NCI-H1417 treated with DMSO at 0.1 percent for 48 hours (cell line): ENCODE measurements at places on chromosomes 16 and 17.

DNA sequence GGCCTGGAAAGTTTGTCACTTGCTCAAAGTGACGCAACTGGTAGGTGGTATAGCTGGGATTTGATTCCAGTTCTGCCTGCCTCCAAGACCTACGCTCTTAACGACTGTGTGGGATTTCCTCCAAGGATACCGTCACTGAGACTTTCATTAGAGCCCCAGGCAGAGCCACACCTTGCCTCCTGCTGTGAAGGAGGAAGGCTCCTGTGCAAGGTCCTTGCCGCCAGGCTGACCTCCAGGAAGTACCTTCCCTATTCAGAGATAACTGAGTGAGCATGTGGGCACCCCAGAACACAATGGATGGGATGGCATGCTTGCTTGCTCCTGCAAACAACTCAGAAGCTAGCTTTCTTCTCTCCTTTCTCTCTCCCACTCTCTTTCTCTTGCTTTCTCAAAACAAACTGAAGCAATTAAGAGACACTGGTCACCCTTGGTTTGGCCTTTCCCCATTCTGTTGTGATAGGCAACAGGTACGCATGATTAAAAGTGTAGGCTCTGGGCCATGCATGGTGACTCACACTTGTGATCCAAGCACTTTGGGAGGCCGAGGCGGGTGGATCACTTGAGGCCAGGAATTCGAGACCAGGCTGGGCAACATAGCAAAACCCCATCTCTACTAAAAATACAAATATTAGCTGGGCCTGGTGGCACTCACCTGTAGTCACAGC is 30.7 kb downstream of the CACNG3 start:
- DNase-seq: no peak

DNA sequence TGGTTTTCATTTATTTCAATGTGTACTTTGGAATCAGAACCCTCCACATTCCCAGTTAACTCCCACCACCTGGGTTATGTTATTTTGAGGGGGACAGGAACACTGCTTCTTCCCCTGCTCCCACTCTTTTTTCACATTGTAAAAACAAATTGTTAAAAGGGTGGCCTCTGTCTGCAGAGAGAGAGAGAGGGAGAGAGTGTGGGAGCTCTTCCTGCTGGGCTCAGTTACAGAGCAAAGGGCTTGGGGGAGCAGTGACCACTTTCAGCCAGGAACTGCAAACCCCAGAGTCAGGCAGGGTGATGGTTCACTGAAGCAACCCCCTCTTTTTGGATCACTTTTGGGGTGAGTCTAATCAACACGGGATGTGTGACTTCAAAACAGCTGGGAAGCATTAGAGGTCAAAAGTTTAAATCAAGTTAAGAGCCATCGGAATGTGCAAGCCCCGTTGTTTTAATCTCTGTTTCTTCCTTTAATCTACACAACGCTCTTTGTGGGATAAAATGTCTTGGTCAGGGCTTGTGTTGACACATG is 577.0 kb upstream of the CDH11 start:
- DNase-seq: no peak

DNA sequence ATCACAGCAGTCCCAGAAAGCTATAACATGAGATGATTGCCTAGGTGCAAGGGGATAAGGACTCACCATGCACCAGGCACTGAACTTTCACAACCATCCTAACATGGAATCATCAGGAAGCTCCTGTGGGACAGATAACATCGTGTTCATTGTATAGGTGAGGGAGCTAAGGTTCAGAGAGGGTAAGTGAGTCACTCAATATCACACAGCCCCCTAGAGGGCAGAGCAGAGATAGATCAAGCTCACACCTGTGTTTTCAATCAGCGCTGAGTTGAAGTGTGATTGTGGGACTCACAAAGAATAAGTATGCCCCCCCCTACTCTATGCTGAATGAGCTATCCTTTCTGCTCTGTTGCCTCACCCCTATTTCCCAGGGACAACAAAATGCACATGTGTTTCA is 377.7 kb upstream of the ERCC4 start:
- DNase-seq: no peak

GRCh38 chr16:48197294-48197693 is 41.5 kb upstream of the ABCC12 start:
- no peak for DNase-seq

- no peak for DNase-seq
Measured at GRCh38 chr16:56615353-56615752, 7.0 kb downstream of the MT2A start.

- DNase-seq: no peak
Measured at GRCh38 chr16:783404-784161, 4.6 kb downstream of the RPUSD1 start.

DNA sequence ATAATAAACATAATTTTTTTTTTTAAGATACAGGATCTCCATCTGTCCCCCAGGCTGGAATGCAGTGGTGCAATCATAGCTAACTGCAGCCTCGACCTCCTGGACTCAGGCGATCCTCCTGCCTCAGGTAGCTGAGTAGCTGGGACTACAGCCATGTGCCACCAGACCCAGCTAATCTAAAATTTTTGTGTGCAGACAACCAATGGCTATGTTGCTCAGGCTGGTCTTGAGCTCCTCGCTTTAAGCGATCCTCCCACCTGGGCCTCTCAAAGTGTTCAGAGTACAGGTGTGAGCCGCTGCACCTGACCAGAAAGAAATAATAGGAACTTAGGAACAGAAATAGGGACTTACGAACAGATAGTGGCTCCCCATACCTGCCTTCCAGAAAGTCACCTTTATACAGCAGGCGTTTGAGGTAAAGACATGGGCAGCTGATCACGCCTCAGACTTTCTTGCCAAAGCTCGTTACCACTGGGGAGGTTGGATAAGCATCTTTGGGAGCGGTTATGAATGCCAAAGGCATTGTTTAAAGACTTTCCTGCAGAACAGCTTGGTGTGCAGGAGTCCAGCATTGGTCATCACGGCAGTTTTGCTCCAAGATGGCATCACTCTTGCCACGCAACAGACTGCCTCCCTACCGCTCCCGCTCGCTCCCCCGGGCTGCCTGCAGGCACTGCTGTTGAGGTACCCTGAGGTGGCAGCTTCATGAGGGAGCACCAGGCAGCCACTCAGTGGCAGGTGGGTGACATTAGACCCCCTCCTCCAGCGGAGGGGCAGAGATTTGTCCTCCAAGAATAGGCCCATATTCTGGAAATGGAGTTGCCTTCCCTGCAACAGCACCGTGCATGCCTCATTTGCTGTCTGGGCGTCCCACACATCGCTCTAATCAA is 13.6 kb downstream of the COX4I1 start:
- DNase-seq: no peak

- no peak for DNase-seq
Measured at GRCh38 chr17:82160075-82160474, 52.6 kb downstream of the CCDC57 start.

DNA sequence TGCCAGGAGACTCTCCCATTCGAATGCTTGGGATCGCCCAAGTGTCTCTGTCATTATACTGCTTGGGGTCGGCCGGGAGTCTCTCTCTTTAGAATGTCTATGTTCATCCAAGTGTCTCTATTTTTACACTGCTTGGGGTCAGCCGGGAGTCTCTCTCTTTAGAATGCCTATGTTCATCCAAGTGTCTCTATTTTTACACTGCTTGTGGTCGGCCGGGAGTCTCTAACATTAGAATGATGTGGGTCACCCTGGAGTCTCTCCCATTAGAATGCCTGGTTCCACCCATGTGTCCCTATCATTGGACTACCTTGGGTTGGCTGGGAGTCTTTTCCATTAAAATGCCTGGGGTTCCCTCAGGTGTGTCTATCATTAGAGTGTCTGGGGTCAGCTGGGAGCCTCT is 2230.4 kb downstream of the TP53TG3F start:
- DNase-seq: no peak
